ENCODE measurements at places on chromosomes 3 and 15.

DNA sequence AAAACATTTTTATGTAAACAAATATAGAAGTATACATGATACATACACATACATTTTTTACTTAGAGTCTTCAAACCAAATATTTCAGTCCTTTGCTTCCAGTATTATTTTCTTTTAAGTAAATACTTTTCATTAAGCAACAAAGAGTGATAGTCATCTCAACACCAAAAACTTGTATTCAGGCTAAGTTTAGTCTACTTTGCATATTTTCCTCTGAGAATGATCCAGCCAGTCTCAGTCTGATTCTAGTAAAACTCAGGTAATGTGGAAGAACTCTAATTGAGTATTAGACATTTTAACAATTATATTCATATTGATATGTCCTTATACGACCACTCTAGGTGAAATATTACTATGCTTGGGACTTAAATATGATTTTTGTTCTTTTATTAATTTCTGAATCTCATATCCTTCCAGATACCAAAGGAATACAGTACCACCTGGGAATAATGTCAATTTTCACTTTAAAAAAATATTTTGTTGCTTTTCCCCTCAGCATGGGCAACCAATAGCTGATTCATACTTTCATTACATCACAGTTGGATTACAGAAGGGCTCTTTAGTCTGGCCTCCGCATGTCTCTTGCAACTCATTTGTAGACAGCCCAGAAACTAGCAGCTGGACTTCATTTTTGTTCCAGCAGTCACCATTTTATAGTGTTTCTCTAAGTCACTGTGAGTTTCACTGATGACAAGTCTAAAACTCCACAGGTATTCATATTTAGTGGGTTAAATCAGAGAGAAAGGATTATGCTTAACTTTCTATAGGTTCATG is 390.4 kb downstream of the ZBTB20 start:
- DNase-seq = no peak

GRCh38 chr3:100277255-100277800 is 16.5 kb downstream of the TBC1D23 start:
- no peak for DNase-seq

DNA sequence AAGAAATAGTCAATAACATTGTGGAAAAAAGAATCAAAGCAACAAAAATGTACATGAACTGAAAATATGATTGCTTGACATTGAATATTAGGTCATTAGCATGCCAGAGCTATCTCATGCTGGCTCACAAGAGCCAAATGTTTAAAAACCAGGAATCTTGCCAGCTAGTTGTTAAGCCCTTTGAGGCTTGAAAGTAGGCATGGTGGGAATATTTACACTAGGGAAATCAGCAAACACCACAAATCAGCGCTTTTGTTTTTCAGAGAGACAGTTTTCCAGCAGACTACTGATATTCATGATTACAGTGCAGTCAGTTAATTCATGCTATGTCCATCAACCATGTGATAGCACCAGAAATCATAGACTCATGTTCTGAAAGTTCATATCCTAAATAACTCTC is 144.8 kb downstream of the ARPP21 start:
- no peak for DNase-seq

DNA sequence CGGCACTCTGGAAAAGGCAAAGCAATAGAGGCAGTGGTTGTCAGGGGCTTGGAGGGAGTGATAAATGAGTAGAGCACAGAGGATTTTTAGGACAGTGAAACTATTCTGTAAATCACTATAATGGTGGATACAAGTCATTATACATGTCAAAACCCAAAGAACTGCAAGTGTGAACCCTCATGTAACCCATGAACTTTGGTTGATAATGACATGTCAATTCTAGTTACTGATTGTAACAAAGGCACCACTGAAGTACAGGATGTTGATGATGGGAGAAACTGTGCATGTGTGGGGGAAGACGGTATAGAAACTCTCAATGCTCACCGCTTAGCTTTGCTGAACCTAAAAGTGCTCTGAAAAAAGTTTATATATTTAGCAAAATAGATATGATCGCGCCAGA is 36.0 kb downstream of the BTLA start:
- no peak for DNase-seq

DNA sequence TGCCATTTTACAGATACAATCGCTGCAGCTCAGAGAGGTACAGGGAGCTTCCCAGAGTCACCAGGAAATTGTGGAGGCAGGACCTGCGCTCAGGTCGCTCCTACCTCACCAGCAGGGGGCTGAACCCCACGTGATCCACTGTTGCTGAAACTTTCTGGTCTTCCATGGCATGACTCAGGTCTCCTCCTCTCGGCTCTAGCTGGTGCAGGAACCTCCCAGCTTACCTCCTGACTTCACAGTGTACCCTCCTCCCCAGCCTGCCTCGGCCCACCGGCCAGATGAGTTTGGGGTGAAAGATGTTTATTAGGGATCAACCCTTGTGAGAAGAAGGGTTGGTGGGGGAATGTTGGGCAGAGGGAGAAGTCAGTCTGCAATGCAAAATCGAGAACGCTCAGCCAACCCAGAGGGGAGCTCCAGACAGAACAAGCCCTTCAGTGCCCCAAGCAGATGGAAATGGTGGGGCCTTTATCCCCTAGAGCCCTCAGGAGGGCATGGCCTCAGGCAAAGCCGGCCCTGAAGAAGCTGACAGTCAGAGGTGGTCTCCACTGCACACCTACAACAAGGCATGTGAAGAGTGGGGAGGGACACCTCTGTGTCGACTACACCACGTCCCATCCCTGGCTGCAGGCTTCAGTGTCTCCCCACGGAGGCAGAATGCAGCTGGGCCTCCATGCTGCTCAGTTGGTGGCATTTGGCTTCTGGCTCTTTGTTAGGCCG is 118.6 kb upstream of the PRR20G start:
- DNase-seq = no peak
